ENCODE measurements at places on chromosomes 3 and 15.

DNA sequence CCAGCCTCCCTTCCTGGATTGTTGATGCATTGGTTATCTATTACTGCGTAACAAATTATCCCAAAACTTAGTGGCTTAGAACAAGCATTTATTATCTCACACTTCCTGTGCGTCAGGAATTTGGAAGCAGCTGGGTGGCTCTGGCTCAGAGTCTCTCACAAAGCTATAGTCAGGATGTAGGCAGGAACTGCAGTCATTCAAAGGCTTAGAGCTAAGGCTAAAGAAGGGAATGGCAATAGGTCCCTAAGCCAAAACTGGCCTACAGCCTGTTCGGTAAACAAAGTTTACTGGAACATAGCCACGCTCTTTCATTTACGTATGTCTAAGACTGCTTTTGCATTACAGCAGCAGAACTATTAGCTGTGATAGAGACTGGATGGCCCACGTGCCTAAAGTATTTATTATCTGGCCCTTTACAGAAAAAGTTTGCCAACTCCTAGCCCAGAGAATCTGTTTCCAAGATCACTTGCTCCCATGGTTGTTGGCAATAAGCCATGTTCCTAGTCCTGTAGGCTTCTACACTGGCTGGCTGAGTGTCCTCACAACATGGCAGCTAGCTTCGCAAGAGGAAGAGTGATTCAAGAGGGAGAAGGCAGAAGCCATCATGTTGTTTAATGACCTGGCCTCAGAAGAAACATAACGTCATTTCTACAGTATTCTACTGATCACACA, 132.4 kb downstream of the SNRK start:
- H3K27ac ChIP-seq: no peak overlapping the region
- no peaks in the 10 kb centered on the region for H3K4me1 ChIP-seq
- no peak overlapping the region for H3K4me3 ChIP-seq
- H3K27me3 ChIP-seq: no peaks in the 10 kb centered on the region
- no peak for DNase-seq

DNA sequence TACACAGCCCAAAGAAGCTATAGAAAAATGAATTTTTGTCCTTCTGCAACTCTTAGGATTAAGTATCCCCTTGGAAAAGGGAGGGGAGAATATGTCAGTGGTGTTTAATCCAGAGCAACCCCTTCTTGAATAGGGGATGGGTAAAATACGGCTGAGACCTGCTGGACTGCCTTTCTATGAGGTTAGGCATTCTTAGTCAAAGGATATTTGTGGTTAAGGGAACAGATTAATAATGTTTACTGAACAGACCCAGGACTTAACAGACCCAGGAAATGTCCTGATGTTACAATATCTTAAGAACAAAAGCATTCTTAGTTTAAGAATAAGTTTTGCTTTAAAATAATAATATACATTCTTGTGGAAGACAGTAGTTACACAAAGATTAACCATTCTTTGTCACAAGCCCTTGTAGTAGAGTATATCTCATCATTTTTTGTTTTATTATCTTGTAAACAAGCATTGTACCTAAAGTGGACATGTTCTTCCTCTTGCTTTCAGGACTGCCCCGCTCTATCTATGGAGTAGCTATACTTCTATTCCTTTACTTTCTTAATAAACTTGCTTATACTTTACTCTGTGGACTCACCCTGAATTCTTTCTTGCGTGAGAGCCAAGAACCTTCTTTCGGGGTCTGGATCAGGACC, 43.8 kb upstream of the B3GALNT1 start:
- no peaks in the 10 kb centered on the region for H3K27me3 ChIP-seq
- no peak for DNase-seq
- H3K36me3 ChIP-seq: no peaks in the 10 kb centered on the region

DNA sequence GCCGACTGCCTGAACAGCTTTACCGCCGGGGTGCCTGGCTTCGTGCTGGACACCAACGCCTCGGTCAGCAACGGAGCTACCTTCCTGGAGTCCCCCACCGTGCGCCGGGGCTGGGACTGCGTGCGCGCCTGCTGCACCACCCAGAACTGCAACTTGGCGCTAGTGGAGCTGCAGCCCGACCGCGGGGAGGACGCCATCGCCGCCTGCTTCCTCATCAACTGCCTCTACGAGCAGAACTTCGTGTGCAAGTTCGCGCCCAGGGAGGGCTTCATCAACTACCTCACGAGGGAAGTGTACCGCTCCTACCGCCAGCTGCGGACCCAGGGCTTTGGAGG, 815 bp downstream of the SPINT1 start:
- H3K27ac ChIP-seq: no peak overlapping the region
- no peaks in the 10 kb centered on the region for H3K36me3 ChIP-seq
- no peaks in the 10 kb centered on the region for H3K27me3 ChIP-seq
- peak overlapping the region; percentile 66 for H3K4me3 ChIP-seq
- no peak for DNase-seq
- peaks cover 48% of the 10 kb centered on the region for H3K4me1 ChIP-seq

DNA sequence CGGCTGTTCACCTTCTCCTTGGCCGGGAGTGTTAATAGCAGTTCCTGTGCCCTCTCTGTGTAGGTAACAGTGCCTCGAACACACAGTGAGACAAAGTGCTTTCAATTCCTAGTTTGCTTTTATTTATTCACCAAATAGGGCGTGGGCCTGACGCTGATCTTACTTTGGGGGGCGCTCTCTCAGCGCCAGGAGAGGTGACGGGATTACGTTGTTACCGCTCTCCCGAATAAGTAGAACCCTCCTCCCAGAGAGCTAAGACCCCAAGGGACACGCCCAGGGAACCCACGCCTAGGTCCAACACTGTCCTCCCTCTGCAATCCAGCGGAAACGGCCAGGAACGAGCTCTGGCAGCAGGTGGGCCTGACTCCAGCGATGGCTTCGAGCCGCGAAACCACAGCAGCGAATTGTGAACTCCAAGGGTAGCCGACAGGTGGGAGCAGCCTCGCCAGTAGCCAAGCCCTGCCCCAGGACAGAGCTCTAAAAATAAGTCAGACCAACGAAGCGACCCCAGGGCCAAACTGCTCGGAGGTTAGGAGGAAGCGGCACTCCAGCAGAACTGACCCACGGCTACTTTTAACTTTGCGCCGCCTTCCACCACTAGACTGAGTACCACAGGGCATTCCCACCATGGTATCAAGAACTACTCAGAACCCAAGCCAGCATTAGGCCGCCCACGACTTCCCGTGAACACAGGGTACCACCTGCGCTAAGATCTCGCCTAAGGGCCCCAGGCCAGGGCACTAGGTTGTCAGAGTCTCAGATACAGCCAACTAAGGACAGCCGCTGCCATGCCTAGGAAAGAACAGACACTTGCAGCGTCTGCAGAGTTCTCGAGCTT, 1.6 kb upstream of the SIN3A start:
- peak overlapping the region; percentile 81 for H3K27ac ChIP-seq
- peak overlapping the region; percentile 87 for H3K4me3 ChIP-seq
- peaks cover 43% of the 10 kb centered on the region for H3K4me1 ChIP-seq
- peak; percentile 68 for DNase-seq
- H3K36me3 ChIP-seq: no peaks in the 10 kb centered on the region

DNA sequence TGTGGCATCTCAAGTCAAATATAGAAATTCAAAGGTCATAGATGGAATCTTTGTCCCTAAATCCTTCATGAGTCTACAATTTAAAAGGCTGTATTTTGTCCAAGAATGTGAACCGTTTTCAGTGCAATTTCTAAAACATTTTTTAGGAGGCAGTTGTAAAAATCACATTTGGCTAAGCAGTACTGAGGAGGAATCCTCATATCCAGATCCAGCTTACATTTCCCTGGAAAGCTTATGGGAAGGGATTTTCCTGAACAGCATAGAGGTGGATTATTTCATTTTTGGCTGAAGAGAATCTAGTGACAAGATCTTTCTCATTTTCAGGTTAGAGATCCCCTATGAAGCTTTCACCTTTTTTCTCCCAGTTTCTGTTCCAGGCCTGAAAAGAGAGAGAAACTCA, 178.4 kb downstream of the POLR2M start:
- H3K36me3 ChIP-seq: no peaks in the 10 kb centered on the region
- no peak overlapping the region for H3K27ac ChIP-seq
- no peaks in the 10 kb centered on the region for H3K4me1 ChIP-seq

GRCh38 chr3:114714237-114714636, 420.4 kb downstream of the TIGIT start:
- H3K4me1 ChIP-seq: no peaks in the 10 kb centered on the region
- no peak overlapping the region for H3K4me3 ChIP-seq
- DNase-seq: no peak
- no peaks in the 10 kb centered on the region for H3K36me3 ChIP-seq
- no peaks in the 10 kb centered on the region for H3K27me3 ChIP-seq

GRCh38 chr15:79919090-79919748, 22.4 kb upstream of the MTHFS start:
- no peak overlapping the region for H3K4me3 ChIP-seq
- H3K27ac ChIP-seq: no peak overlapping the region
- peaks cover 9% of the 10 kb centered on the region for H3K4me1 ChIP-seq
- DNase-seq: no peak

DNA sequence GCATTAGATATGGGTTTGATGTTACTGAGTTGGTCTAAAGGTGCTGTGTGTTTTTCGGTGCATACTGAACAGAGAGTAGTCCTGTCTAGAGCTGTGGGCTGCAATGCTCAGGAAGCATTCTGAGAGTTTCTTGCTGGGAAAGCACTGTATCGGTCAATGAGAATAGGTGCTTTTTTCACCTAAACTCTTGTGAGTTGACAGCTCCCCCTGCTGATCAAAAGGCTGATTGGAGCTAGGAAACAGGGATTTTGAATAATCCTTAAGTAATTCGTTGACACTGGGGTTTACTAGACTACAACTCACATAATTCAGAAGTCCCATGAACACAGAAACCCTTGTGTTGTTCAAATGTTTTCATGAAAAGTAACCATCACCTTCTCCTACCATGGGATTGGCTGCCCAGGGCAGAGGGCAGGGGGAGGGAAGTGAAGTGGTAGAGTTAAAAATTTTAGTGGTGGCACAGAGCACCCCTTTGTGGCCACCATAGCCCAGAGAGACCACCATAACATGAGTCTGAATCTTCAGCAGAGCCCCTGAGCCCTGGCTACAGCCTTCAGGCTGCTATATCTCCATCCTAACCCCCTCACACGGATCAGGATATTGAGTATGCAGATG, 13.0 kb upstream of the MANF start:
- no peaks in the 10 kb centered on the region for H3K27me3 ChIP-seq
- H3K36me3 ChIP-seq: no peaks in the 10 kb centered on the region

DNA sequence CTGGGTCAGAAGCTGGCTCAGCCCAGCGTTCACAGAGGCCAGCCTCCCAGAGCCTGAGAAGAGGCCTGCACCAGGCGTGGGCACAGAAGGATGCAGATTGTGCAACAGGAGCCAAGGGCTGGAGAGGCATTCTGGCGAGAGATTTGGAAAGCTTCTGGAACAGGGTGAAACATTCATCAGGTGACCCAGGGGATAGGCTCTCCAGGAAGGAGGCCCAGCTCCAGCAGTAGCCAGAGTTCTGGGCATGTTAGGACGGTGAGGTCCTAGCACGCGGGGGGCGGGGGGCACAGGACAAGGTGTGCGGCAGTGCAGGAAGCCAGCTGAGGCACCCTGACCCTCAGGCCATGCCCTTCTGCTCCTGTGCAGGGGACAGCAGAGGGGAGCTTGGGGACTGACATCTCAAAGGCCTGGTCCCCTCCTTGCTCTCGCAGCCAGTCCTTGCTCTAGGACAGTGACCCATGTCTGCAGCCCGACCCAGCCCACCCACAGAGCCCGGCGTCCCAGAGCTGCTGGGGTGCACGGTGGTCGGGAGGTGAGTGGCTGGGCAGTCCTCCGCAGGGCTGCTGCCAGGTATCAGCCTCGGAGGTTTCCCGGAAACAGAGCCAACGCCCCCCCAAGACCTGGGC, 111.7 kb upstream of the KLF13 start:
- peak overlapping the region; percentile 59 for H3K4me3 ChIP-seq
- no peaks in the 10 kb centered on the region for H3K36me3 ChIP-seq
- H3K27me3 ChIP-seq: no peaks in the 10 kb centered on the region
- H3K4me1 ChIP-seq: peaks cover 16% of the 10 kb centered on the region
- no peak overlapping the region for H3K27ac ChIP-seq
- no peak for DNase-seq

DNA sequence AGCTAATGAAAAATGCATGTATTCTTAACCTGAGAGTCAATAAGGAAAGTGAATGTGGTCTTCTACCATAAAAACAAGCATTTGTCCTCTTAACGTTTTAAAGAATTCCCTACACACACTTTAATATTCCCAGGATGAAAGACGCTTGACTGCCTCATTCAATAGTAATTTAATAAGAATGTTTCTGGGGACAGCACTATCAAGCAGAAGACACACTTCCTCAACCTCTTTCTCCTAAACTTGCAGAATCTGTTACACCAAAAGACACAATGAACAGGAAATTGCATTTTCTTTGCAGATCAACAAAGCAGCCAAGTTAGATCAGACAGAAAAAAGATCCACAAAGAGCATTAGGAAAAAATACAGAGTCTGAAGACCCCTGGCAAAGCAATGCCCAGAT, 97.7 kb downstream of the PLCH1 start:
- no peaks in the 10 kb centered on the region for H3K27me3 ChIP-seq
- H3K4me1 ChIP-seq: peaks cover 11% of the 10 kb centered on the region
- no peak for DNase-seq
- H3K27ac ChIP-seq: no peak overlapping the region
- no peak overlapping the region for H3K4me3 ChIP-seq
- H3K36me3 ChIP-seq: no peaks in the 10 kb centered on the region

GRCh38 chr3:190785047-190785446, 77.4 kb downstream of the GMNC start:
- H3K36me3 ChIP-seq: no peaks in the 10 kb centered on the region
- H3K4me3 ChIP-seq: no peak overlapping the region
- no peaks in the 10 kb centered on the region for H3K4me1 ChIP-seq
- no peak overlapping the region for H3K27ac ChIP-seq

DNA sequence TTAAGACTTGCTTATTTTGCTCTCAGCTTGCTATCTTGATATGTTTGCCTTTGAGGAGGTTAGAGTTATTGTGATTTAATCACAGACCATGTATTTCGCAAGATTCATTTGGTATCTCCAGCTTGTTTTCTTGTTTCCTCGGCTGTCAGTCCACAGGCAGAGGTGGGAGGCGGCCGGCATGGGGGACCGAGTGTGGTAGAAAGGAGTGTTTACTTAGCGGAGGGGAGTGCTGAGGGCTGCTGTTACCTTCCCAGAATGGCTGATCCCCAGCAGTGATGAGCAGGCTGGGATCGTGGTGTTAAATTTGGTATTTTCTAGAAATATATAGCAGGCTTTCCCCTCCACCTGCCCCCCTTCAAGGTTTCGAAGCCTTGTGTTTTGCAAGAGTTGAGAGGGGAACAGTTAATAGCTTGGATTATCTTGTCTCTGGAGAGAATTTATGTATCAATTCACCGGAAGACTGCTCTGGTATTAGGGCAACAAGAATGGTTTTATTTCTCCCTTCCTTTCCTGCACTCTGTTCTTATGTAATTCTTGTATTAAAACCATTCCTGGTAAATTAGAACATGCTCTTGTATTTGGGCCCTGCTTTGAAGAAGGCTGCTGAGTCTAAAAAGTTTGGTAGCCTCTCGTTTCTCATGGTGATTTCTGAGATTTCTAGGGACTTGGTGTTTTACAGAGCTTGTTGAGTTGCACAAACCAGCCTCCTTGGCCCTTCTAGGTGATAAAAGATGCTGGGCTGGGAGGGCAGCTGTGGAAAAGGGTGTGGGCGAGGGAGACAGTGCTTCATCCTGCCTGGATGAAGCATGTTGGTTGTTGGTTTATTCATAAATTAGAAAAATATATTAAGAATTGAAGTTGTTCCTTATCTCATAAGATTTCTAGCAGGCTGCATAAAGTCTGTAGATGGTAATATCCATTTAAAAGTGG, 151.4 kb downstream of the IGF1R start:
- no peaks in the 10 kb centered on the region for H3K36me3 ChIP-seq
- no peaks in the 10 kb centered on the region for H3K27me3 ChIP-seq
- H3K4me3 ChIP-seq: no peak overlapping the region
- DNase-seq: no peak

GRCh38 chr3:64867224-64867623, 179.4 kb upstream of the ADAMTS9 start:
- DNase-seq: no peak
- H3K36me3 ChIP-seq: no peaks in the 10 kb centered on the region
- no peak overlapping the region for H3K4me3 ChIP-seq
